ENCODE measurements at places on chromosomes 2 and 18.

DNA sequence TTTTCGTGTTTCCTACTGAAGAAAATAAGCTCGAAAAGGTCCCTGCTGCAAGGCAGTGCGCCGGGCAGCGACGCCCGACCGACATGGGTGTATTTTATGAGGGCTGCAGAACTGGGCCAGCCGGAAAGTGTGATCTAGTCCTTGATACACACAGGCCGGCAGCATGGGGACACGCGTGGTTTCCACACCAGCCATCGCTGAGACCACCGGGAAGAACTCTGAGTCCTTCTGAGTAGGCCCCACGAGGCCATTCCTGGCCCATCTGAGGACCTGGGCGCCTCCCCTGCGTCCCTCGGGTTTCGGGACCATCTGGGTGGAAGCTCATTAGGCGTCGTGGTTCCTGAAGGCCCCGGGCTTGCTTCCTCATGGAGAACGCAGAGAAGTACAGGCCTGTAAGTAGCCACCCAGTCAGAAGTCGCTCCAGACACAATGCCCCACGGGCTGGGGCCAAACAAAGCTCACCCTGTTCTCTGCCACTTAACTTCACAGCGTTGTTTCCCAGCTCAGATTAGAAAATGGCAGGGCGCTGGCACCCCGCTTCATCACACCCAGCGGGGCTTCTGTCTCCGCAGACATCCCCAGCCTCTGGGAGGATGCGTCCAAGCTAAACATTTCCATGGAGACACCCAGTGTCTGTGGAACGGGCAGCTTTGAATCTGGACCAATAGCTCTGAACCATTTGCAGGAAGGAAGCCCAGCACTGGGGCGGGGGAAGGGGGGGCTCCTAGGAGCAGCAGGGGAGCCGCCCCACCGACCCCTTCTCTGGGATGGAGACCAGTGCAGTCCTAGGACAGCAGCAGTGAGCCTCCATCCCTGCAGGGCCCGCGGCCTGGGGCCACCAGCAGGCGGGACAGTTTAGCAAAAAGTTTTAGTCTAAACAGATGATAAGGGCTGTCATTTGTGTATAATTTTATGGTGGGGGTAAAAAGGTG lies 2.4 kb downstream of the NFATC1 start:
- no peak for DNase-seq

DNA sequence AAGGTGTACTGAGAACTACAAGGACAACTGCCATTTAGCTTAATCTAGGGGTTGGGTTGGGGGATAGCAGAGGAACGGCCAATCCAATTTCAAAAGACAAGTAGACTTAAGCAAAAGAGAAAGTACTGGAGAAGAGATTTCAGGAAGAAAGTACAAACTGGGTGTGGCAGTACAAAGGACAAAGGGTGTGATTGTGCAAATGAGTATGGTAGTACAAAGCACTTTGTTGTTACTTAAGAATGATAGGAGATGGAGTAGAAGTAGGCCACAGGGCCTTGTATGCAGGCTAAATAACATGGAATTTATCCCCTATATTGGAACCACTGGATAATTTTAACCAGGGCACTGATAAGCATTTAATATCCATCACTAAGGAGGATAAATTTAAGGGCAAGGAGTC lies 4.7 kb upstream of the ORC2 start:
- no peak for DNase-seq

GRCh38 chr2:32591669-32592463 lies 36.0 kb upstream of the TTC27 start:
- DNase-seq: no peak

GRCh38 chr18:5868218-5868854 lies 27.0 kb downstream of the TMEM200C start:
- DNase-seq: no peak

GRCh38 chr18:60277855-60278480 lies 94.6 kb downstream of the MC4R start:
- DNase-seq: no peak

Data from activated T-helper 9 cell treated with anti-CD3 and anti-CD28 coated beads, Interleukin-2, amount 50 U/mL, for 16 hours (primary cell).